ENCODE measurements at places on chromosomes 6 and 20. TPM values are rescaled to one million over a fixed set of nuclear protein-coding genes. Genes with fewer than 3 reads are reported as not detected.

DNA sequence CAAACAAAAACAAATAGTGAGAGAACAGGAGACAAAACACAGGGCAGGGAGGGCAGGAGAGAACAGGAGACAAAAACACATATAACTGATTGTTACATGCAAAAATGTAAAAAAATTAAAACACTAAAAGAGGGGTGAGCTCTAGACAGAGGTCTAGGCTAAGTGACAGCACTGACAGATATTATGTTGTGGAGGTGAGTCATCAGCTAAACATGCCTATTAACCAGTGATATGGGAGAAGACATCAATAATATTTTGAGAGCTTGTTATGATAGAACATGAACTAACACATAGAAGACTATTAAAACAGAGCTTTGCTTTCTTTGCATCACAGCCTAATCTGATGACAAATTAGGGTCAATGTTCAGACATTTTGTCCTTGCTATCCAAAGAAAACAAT, 972.7 kb downstream of the PRIM2 start:
- H3K36me3 ChIP-seq, result no peaks in the 10 kb centered on the region
- no peaks in the 10 kb centered on the region for H3K27me3 ChIP-seq

DNA sequence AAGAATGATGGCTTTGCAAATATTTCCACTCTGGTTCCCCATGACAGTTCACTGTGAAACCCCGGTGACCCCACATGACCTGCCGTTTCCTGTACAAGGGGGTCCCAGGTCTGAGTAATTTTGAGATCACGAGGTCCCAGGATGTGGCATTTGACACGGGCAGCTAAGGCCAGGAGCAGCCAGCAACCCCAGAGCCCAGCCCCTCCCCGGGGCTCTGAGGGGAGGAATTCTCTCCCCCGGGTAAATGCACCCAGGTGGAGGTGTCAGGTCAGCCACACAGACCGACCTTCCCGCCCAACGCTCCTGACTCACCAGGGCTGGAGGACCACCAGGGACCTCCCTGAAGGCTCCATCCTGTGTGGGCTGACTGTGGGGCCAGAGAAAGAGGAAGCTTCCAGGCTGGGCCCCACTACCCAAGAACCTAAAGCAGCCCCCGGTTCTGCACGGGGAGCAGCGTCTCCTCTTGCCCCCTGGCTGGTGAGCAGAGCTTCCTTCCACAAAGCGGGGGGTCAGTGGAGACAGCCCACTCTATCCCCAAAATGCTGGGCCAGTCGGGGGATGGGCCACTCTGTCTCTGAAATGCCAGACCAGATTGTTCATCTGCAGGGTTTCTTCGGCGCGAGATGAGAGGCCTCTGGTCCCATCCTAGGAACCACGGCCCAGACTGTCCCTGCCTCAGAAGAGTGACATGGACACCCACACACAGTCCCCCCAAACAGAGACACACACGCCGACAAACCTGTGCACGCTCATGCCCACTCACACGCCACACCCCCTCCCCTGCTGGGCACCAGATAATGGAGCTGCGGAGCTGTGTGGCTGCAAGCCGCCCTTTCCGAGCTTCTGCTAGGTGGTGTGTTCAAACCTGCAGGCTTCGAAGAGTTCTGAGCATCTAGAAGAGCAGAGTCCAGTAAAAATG, 23.4 kb upstream of the SLCO4A1 start:
- no peaks in the 10 kb centered on the region for H3K36me3 ChIP-seq
- H3K27ac ChIP-seq, result peak overlapping the region; percentile 75
- no peaks in the 10 kb centered on the region for H3K27me3 ChIP-seq
- H3K4me1 ChIP-seq, result peaks cover 41% of the 10 kb centered on the region
- no peak overlapping the region for H3K4me3 ChIP-seq

DNA sequence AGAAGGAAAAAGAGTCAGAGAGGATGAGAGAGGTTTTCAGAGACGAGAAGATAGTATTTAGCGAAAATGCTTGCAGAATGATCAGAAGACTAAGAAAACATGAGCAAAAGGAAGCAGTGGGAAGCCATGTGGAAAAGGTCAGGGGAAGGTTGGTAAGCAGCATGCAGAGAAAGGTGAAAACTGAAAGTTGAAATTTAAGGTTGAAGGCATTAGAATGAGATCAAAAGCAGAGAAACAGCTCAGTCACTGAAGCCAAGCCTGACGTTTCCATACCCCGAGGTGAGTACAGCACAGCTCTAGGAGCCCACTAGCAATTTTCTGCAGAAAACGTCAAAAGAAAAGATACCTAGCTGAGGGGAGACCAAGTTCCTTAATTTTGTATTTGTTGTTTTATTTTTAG, 19.1 kb upstream of the TFB1M start:
- H3K27ac ChIP-seq, result peak overlapping the region; percentile 86
- H3K4me1 ChIP-seq, result peaks cover 58% of the 10 kb centered on the region
- peak overlapping the region; percentile 38 for H3K4me3 ChIP-seq
- H3K36me3 ChIP-seq, result peaks cover 9% of the 10 kb centered on the region
- DNase-seq, result peak; percentile 42

GRCh38 chr6:143973097-143973966, 34.7 kb downstream of the PLAGL1 start:
- H3K27ac ChIP-seq, result no peak overlapping the region
- H3K4me3 ChIP-seq, result no peak overlapping the region
- H3K4me1 ChIP-seq, result peaks cover 2% of the 10 kb centered on the region
- no peak for DNase-seq
- H3K36me3 ChIP-seq, result no peaks in the 10 kb centered on the region
- H3K27me3 ChIP-seq, result no peaks in the 10 kb centered on the region

GRCh38 chr6:33426590-33427511, 7.0 kb downstream of the SYNGAP1 start:
- no peak for DNase-seq
- H3K27me3 ChIP-seq, result no peaks in the 10 kb centered on the region
- peak overlapping the region; percentile 88 for H3K27ac ChIP-seq
- peak overlapping the region; percentile 87 for H3K4me3 ChIP-seq
- peaks cover 59% of the 10 kb centered on the region for H3K4me1 ChIP-seq

GRCh38 chr6:90214461-90214860, 82.2 kb downstream of the BACH2 start:
- peaks cover 14% of the 10 kb centered on the region for H3K36me3 ChIP-seq
- peaks cover 48% of the 10 kb centered on the region for H3K4me1 ChIP-seq
- H3K4me3 ChIP-seq, result no peak overlapping the region
- no peak for DNase-seq

DNA sequence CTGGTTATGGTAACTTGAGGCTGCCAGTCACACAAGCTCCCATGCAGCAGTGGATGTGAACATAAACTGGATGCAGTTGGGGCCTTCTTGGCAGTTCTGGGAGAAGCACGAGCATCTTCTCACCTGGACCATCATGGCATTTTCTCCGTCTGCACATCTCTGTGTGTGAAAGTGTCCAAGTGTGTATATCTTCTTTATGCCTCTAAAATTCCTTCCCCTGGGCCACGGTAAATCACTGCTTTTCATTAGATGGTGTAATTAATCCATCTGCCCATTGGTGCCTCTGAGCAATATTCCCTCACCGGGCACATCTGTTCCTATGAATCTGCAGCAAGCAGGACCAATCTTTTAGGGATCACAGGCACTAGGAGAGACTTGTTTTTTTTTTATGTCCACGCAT, 138.0 kb downstream of the MAP3K7 start:
- H3K4me3 ChIP-seq, result no peak overlapping the region
- H3K27ac ChIP-seq, result no peak overlapping the region
- peaks cover 46% of the 10 kb centered on the region for H3K4me1 ChIP-seq
- H3K27me3 ChIP-seq, result no peaks in the 10 kb centered on the region
- DNase-seq, result no peak

DNA sequence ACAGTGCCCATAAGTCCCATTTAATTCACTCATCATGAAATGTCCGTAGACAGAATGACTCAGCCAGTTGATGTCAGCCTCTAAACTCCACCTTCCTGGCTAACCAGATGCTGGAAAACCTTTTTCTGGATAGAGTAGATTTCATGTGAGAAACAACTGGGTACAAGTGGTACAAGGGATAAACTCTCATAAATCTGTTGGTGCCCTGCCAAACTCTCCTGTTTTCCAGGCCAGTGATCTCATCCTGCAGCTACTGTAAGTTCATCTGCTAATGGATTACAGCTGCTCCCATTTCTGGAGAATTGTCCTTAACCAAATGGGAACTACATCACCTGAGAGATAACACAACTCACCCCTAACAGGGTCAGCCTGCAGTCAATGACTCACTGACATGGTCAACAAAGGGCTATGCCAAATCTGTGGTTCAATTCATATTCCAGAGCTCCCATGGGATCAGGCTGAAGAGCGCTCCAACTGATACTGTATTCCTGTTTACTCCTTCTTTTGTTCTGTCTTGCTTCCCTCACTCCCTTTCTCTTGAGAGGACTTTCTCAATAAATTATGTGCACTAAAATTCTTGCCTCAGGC, 210.1 kb upstream of the HDDC2 start:
- H3K27me3 ChIP-seq, result peaks cover 5% of the 10 kb centered on the region
- H3K27ac ChIP-seq, result no peak overlapping the region
- H3K4me3 ChIP-seq, result no peak overlapping the region
- no peaks in the 10 kb centered on the region for H3K4me1 ChIP-seq

DNA sequence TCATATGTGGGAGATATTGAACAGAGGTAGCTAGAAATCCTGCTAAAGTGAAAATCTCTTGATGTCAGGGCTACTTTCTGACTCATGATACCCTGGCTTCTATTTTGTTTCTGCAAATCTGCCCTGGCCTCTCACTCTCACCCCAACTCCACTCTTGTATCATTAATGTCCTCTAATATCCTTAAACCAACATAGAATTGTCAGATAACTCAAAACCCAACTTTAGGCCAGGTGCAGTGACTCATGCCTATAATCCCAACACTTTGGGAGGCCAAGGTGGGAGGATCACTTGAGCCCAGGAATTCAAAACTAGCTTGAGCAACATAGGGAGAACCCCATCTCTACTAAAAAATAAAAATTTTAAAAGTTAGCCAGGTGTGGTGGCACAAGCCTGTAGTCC, 33.8 kb upstream of the OSTM1 start:
- H3K36me3 ChIP-seq, result no peaks in the 10 kb centered on the region
- H3K27me3 ChIP-seq, result peaks cover 37% of the 10 kb centered on the region
- H3K27ac ChIP-seq, result no peak overlapping the region
- no peaks in the 10 kb centered on the region for H3K4me1 ChIP-seq
- H3K4me3 ChIP-seq, result no peak overlapping the region

DNA sequence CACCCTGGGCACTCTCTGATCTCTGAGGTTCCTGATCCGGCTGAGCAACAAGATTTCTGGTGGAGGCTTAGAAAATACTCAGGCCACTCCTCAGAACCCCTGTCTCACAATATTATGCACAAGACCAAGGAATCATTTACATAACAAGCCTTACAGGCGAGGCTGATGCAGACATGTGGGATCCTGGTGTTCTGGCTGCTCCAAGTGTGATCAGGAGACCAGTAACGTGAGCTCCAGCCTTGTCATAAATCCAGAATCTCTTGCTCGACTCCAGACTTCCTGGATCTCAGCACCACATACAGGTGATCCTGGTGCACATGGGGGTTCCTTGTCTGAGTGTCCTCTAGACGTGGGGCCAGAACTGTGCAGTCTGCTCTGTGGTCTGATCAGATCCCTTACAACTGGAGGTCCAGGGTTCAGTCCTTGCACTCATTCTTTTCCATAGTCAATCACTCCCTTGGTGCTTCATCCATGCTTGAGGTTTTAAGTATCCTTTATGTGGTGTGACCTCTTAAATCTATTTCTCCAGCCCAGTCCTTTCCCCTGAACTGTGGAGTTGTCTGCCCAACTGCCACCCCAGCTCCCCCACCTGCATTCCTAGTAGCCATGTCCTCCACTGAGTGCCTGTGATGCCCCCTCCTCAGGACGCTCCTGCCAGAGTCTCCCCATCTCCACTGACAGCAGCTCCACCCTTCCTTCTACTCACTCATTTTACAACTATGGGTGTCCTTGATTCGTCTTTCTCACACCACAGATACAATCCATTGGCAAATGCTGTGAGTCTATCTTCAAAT, 5.1 kb downstream of the HLA-C start:
- DNase-seq, result no peak
- no peaks in the 10 kb centered on the region for H3K27me3 ChIP-seq
- no peak overlapping the region for H3K4me3 ChIP-seq
- peaks cover 39% of the 10 kb centered on the region for H3K36me3 ChIP-seq
- H3K4me1 ChIP-seq, result peaks cover 28% of the 10 kb centered on the region

ZNF831 gene
- total RNA-seq, result 5.1 TPM

BEND3 gene
- 2.6 TPM for total RNA-seq

SCUBE3 gene
- not detected for total RNA-seq

OR2B6 gene
- total RNA-seq, result not detected

NKX2-4 gene
- total RNA-seq, result not detected

GPX5 gene
- total RNA-seq, result not detected

SCGN gene
- not detected for total RNA-seq

GTF3C6 gene
- total RNA-seq, result 81.6 TPM

DEFB124 gene
- not detected for total RNA-seq

NFS1 gene
- total RNA-seq, result 38.1 TPM

GNAS-AS1 gene
- total RNA-seq, result 1.9 TPM

GMDS gene
- 38.4 TPM for total RNA-seq

TRIM40 gene
- total RNA-seq, result not detected

Measured in activated naive CD4-positive, alpha-beta T cell treated with anti-CD3 and anti-CD28 coated beads for 36 hours (primary cell).